Stimulated activated CD8-positive, alpha-beta memory T cell treated with anti-CD3 and anti-CD28 coated beads, Interleukin-7, amount 100 ng/mL, for 1 hour (primary cell): ENCODE measurements at places on chromosomes 6 and 20.

GRCh38 chr20:53707371-53708055 is 113.9 kb upstream of the ZNF217 start:
- DNase-seq = no peak

DNA sequence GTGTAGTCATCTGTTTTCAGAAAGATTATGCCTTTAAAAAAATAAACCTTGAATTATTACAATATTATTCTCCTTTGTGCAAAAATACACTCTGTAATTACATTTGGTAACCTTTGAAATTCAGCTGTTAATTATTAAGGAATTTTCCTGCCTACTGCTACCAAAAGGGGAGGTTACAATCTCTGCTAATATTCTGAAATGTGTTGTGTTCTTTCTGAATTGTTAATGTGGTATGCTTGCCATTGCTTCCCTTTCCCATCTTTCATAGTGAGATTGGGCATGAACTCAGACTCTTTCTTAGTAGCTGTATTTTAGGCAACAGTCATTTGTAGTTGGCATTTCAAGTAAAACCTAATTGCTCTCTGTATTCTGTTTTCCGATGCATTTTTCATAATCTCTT is 73.0 kb downstream of the PHF3 start:
- no peak for DNase-seq

DNA sequence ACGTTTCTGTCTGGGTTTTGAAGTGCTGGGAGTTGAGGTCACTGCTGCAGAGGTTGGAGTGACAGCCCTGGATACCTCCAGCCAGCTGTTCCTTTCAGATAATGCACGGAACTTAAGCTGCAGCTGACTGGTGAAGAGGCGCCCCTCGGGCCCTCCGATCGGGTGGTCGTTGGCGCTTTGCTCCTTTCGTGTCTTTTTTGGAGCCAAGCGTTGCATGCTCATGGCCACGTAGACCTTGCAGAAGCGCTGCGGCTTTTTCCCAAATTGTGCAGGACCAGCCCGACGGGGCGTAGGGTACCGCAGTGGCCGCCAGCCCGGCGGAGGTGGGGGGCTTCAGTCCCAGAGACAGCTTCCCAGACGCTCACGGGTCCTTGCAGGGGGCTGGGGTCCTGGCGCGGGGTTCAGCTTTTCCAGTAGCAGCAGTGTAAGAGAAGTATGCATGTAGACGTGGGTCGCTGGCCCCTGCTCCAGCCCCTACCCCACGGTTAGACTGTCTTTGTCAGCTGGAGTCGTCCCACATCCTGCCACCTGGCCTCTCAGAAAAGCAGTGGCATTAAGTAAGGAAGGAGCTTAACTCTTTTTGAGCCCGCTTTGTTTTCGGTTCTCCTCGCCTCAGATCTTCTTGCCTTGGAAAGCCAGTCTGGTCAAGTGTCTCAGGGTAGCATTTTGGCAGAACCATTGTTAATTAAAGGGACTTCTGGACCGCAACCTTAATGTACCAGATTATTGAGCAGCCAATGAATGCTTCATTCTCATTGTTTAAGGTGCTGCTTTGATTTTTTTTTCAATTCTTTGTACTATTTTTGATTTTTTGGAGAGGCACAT is 838 bp downstream of the TNFAIP3 start:
- DNase-seq = no peak

DNA sequence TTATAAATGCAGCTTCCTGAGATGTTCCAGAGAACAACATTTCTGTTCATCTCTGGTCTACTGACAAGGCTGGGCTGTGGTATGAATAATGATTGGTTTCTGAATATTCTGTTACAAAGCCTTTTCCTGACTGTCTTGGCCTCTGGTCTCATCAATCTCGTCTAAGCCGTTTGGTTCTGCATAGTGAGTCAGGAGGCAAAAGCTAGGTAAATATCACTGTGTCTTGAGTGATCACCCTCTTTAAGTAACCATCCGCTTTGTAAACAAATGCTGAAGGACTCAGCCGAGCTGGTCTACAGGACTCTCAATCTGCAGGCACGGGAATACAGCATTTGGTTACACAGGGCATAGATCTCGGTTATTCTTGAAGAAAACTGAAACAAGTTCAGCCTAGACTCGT is 511.9 kb downstream of the KIF16B start:
- no peak for DNase-seq

DNA sequence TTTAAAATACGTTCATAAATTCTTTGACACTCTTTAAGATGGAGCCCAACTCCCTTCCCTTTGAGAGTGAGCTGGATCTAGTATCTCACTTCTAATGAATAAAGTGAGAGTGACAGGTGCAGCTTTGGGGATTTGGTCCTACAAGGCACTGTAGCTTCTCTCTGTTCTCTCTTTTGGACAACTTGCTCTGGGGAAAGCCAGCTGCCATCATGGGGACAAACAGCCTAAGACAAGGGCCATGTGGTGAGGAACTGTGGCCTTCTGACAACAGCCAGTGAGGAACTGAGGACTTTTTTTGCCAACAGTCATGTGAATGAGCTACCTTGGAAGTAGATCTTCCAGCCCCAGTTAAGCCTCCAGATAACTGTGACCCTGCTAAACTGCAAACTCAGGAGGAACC is 272.8 kb upstream of the AGPAT4 start:
- DNase-seq = no peak

DNA sequence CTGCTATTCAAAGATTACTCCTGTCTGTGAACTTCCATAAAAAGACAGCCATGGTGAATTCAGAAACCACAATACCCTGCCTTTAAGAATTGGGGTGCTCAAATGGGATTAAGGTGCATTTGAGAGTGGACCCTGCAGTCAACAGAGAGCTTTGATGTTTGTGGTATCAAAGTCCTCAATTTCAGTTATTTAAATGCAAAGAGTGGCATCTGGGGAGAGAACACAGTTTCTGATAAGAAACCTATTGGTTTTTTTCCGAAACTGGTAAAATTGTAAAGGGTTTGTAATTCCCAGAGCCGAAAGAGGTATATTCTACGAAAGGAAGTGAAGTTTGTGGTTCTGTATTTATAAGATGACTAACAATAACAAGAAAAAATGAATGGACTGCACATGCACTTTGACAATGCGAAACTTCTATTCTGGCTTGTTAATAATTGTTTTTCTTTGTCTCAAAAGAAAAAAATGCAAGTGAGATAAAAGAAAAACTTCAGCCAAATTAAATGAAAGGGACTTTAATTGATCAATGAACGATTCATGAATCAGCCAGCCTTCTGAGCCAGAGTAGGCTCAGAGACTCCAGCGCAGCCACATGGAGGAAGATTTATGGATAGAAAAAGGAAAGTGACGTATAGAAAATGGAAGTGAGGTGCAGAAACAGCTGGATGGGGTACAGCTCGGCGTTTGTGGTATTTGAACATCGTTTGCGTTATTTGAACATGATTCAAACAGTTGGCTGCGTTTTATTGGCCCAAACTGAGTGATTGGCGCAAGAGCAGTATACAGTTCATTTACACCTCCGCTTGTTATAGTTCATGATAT is 70.5 kb upstream of the DUSP22 start:
- DNase-seq = no peak

- DNase-seq = no peak
Measured at GRCh38 chr6:4323322-4323721, 187.9 kb upstream of the ECI2 start.

GRCh38 chr6:138450445-138450844 is 46.4 kb downstream of the HEBP2 start:
- DNase-seq = no peak

- no peak for DNase-seq
Measured at GRCh38 chr20:10040070-10040975, 5.5 kb downstream of the ANKEF1 start.

DNA sequence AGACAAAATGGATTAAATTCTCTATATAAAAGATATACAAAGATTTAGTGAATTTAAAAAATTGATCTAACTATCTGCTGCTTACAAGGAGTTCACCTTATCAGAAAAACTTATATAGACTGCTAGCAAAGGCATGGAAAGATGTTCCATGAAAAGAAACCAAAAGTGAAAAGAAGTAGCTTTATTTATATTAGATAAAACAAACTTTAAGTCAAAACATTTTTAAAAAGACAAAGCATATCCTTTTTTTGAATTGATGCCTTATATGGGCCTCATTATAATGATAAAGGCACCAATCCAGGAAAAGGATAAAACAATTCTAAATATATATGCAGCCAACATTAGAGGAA is 334.2 kb downstream of the MEI4 start:
- DNase-seq = no peak

DNA sequence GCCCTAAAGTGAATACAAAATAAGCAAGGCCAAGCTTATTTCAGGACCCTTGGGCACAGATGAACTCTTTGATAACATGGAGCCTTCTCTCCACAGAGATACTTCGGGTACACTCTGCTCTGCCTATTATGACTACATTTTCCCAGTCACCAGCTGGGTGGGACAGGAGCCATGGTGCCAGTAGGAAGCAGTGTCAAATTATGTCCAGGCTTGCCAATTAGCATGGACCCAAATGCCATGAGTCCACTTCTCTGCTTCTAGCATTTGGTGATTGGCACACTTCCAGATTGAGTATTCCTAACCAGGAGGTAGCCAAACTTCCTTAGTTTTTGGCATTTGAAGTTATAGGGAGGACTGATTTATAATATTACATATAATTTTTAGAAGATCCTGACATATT is 513.8 kb upstream of the HTR1E start:
- DNase-seq = no peak

DNA sequence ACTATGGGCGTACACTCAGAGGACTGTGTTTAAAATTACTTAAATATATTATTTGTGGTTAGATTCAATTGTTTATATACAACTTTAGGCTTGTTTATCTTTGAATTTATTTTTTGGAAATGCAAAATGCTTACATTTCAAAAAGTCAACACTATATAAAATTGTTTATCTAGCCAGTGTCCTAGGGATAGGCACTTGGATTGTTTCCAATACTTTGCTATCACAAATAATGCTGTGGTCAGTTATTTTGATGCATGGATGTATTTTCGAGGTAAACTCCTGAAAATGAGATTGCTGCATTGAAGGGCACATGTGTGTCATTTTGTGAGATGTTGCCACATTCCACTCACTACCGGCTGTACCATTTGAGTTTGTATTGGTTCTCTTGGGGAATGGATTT is 213.9 kb downstream of the SLC24A3 start:
- DNase-seq = no peak

DNA sequence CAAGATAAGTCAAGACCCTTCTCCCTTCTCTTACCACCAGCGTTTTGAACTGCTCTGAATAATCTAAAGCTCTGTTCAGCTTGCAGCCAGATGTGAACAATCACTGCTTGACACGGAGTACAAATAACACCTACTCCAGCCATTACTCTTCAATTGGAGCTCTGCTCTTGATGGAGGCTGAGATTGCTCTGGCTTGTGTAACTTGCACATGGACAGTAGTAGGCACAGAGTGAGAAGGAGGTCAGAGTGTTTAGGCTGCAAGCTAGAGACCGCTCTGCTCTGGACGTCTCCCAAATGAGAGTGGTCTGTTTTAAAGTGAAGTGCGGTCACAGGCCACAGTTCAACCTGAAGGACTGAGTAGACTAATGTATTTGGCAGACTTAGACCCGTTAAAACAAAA is 158.3 kb downstream of the HDGFL1 start:
- DNase-seq = no peak

DNA sequence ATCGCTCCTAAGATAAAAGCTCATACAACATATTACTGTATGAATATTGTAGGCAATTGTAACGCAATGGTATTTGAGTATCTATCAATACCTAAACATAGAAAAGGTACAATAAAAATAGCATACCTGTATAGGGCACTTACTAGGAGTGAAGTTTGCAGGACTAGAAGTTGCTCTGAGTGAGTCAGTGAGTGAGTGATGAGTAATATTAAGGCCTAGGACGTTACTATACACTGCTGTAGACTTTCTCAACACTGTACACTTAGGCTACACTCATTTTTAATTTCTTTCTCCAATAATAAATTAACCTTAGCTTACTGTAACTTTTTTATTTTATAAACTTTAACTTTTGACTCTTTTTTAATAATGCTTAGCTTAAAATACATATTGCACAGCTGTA is 546.9 kb downstream of the HACE1 start:
- no peak for DNase-seq

DNA sequence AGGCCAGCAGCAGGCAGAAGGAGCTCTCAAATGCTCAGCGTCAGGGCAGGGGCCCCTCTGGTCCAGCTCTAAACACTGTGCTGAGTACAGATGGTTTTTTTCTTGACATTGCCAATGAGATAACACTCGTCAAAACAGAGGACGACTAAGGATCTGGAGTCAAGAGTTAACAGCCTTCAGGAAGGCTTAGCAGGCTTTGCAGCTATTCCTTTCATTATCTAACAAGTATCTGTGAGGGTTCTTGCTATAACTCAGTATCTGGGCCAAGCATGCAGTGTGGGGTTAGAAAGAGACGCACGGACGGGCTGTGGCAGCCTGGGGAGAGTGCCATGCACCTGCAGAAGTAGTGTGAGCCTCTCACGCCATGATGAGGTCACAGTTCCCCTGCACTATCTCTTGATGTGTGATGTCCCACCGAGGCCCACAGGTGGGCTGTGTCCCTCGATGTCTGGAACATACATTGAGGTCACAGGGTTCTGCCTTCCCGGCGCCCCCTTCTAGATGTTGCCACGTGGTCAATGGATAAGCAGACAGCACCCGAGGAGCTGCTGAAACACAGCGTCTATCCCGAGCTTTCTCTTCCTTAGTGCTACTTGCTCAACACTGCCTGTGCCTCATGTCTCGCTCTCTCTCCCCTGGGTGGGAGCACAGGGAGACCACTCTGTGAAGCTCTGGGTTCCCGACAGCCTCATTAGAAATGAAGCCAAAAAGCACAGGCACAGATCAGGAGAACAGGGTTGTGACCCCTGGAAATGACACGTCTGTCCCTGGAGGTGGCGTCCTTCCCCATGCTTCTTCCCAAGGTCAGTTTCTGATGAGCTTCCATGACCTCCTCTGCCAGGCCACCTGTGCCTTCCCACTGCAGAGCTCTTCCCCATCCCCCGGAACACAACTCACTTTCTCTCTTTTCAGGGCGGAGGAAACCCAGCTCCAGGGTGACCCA is 85.5 kb upstream of the RPS6KA2 start:
- DNase-seq = no peak

DNA sequence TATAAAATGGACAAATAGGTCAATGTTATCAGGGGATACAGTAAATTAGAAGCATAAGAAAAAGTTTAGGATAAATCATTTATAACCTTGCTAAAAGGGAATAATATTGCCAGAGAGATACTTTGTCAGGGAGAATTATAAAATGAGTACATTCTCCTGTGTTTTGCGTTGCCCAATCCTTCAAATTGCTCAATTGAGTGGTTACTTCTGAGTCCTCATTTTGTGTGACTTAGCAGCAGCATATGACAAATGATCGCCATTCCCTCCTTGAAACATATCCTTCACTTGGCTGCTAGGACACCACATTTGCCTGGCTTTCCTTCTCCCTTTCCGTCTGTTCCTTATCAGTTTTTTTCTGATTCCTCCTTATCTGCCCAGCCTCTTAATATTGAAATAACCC is 106.7 kb upstream of the FLRT3 start:
- no peak for DNase-seq

DNA sequence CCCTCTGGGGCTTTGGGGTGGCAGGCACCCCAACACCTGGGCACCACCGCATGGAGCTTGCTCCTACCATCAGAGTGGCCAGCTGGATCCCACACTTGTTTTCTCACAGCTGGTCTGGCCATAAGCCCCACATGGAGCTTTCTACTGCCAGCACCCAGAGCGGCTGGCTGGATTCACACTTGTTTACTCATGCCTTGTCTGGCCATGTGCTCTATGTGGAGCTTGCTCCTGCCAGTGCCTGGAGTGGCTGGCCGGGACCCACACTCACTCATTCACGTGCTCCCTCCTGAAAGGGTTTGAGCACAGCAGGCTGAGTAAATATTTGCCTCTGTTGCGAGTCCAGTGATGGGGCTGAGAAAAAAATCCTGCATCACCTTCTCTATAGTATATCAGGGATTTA is 487.0 kb downstream of the CD109 start:
- no peak for DNase-seq
